ENCODE measurements at places on chromosomes 1 and 21. TPM values are rescaled to one million over a fixed set of nuclear protein-coding genes. Genes with fewer than 3 reads are reported as not detected.

MTARC1 gene
- total RNA-seq = 42.4 TPM

SERTAD4 gene
- 3.2 TPM for total RNA-seq

KRTAP13-2 gene
- total RNA-seq = not detected

ELAPOR1 gene
- total RNA-seq = 1.2 TPM

MAST2 gene
- total RNA-seq = 35.4 TPM

TSPAN1 gene
- total RNA-seq = not detected

DNA sequence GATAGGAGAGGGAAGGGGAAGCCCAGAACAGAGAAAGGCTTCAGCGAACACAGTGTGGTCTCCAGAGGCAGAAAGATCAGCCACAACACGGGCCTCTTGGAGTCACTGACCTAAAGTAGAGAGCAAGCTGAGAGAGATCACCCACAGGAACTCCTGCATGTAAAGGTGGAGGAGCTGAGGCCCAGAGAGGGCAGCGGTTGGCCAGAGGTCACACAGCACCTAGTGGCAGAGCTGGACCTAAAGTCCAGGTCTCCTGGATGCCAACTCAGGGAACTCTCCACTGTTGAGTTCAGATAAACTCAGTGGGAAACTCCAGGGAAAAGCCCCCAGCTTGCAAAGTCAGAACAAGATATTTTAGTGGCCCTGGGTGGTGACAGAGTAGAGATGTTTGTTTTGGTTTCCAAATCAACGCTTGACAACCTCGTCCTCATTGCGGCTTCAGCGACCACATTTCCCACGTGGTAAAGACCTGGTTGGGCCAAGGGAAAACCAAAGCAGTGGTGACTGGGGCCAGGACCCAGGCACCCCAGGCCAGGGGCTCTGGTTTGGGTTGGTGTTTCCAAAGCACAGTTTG, 4.6 kb downstream of the IFFO2 start:
- H3K4me3 ChIP-seq = no peak overlapping the region
- H3K27ac ChIP-seq = no peak overlapping the region
- no peak for DNase-seq
- H3K36me3 ChIP-seq = no peaks in the 10 kb centered on the region
- H3K27me3 ChIP-seq = peaks cover 18% of the 10 kb centered on the region

GRCh38 chr21:46097336-46098293, at the start of gene COL6A2:
Gene COL6A2 (plus strand): TSS chr21:46098112.
- no peaks in the 10 kb centered on the region for H3K4me1 ChIP-seq
- H3K36me3 ChIP-seq = no peaks in the 10 kb centered on the region
- H3K27ac ChIP-seq = no peak within 1 kb of the TSS

DNA sequence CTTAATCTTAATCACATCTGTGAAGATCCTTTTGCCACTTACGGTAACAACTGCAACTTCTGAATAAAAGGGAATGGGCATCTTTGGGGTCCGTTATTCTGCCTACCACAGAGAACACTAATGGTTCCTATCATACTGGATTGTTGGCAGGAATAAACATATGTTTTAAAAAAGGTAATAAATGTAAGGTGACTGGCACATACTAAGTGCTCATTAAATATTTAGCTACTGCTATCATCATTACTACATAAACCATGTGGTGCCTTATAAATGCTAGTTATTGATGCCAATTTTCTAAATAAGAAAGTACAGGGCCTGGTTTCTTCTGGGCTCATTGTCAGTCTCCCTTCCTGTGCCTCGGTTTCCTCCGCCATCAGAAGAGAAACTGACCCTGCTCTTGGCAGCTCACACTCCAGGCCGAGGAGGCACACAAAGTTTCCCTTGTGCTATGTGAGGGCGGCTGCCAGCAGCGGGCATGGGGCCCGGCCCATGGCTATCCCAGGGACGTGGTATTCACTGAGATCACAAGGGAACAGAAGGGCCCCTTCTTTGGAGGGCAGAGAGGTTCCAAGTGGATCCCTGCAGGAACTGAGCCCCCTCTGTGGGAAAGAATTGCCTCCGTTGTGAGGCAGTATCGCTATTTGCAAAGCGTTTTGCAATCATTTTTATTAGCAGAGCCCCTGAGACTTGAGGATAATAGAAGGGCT, 26.2 kb downstream of the NAV1 start:
- no peak overlapping the region for H3K4me3 ChIP-seq
- H3K27ac ChIP-seq = no peak overlapping the region
- no peaks in the 10 kb centered on the region for H3K27me3 ChIP-seq
- DNase-seq = no peak

GRCh38 chr1:8407652-8408051, 89.7 kb downstream of the SLC45A1 start:
- H3K27me3 ChIP-seq = no peaks in the 10 kb centered on the region
- peaks cover 47% of the 10 kb centered on the region for H3K4me1 ChIP-seq
- H3K36me3 ChIP-seq = 0 out of 2 replicates have a peak, but pooled peaks cover 4% of the 10 kb centered on the region
- H3K27ac ChIP-seq = 0 out of 2 replicates have a peak overlapping the region, but pooled peaks have one; percentile 1

- H3K4me1 ChIP-seq = peaks cover 12% of the 10 kb centered on the region
- DNase-seq = no peak
- no peaks in the 10 kb centered on the region for H3K36me3 ChIP-seq
- H3K27me3 ChIP-seq = no peaks in the 10 kb centered on the region
These were observed 45.4 kb upstream of the SELENON start for GRCh38 chr1:25754470-25755181.

GRCh38 chr21:41219498-41220207, 51.7 kb downstream of the BACE2 start:
- H3K27me3 ChIP-seq = no peaks in the 10 kb centered on the region
- H3K4me1 ChIP-seq = no peaks in the 10 kb centered on the region
- H3K36me3 ChIP-seq = no peaks in the 10 kb centered on the region
- no peak overlapping the region for H3K4me3 ChIP-seq
- H3K27ac ChIP-seq = no peak overlapping the region
- no peak for DNase-seq

DNA sequence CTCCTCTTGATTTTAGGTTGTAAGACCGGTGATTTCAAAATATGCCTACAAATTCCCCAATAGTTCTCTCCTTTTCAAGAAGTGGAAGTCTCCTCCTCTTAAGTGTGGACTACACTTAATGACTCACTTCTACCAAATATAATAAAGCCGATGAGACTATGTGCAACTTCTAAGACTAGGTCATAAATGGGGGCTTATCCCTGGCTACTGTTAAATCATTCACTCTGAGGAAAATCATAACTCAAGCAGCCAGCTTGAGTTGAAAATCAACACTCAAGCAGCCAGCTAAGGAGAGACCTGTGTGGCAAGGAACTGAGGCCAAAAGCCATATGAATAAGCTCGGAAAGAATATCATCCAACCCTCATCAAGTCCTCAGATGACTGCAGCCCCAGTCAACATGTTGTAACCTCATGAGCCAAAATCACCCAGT, 49.6 kb upstream of the PSMG1 start:
- no peak overlapping the region for H3K4me3 ChIP-seq
- DNase-seq = no peak
- no peak overlapping the region for H3K27ac ChIP-seq

DNA sequence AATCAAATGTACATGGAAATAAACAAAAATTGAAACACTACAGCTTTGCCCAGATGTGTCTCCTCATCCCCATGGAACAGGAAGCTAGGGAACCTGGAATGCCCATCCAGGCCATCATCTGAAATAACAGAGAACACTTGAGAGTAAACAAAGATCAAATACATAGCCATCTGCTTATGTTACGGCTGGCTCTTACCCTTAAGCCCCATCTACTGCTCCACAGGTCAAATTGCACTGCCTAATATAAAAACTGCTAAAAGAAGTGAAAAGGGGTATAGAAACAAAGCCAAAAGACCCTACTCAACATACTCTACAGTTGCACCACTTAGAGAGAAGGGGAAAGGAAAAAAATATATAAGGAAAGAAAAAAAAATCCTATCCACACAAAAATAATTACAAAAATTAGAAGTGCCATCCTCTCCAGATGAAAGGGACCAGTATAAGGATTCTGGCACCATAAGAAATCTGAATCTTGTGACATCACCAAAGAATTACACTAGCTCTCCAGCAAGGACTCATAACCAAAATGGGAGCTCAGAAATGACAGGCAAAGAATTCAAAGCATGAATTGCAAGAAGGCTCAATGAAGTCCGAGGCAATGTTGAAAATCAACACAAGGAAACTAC, 26.9 kb downstream of the OR6Y1 start:
- no peaks in the 10 kb centered on the region for H3K36me3 ChIP-seq
- no peaks in the 10 kb centered on the region for H3K27me3 ChIP-seq
- no peaks in the 10 kb centered on the region for H3K4me1 ChIP-seq
- no peak overlapping the region for H3K4me3 ChIP-seq
- DNase-seq = no peak

GRCh38 chr1:9093581-9093980, 24.1 kb upstream of the SLC2A5 start:
- H3K36me3 ChIP-seq = no peaks in the 10 kb centered on the region
- H3K27me3 ChIP-seq = no peaks in the 10 kb centered on the region
- no peak overlapping the region for H3K4me3 ChIP-seq
- DNase-seq = no peak

DNA sequence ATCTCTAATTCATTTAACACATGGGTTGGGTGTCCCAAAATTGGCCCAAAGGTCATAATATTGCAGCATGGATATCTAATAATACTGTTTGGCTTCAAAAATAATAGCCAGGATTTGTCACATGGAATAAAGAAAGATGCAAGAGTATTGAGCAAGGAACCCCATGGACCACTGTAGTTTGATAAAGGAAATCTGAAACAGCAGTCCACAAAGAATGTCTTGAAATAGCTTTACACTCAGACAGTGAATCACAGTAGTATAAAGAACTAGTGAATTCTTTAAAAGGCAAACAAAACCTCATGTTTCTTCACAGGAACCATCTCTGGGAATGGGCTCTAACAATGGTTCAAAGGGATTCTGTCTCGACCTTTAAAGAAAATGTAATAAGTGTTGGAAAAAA, 576.1 kb upstream of the ZRANB2 start:
- H3K36me3 ChIP-seq = no peaks in the 10 kb centered on the region
- no peak for DNase-seq
- H3K4me3 ChIP-seq = no peak overlapping the region

- no peak overlapping the region for H3K4me3 ChIP-seq
- H3K27ac ChIP-seq = no peak overlapping the region
- no peak for DNase-seq
- H3K4me1 ChIP-seq = no peaks in the 10 kb centered on the region
- H3K36me3 ChIP-seq = no peaks in the 10 kb centered on the region
These were observed 1372.9 kb upstream of the ADGRL2 start for GRCh38 chr1:80427881-80428280.

GRCh38 chr1:246651012-246651695, 73.1 kb upstream of the SCCPDH start:
- peaks cover 4% of the 10 kb centered on the region for H3K4me1 ChIP-seq
- no peak for DNase-seq
- H3K4me3 ChIP-seq = no peak overlapping the region
- H3K36me3 ChIP-seq = no peaks in the 10 kb centered on the region

- H3K27me3 ChIP-seq = no peaks in the 10 kb centered on the region
- DNase-seq = no peak
- no peaks in the 10 kb centered on the region for H3K36me3 ChIP-seq
- H3K4me1 ChIP-seq = peaks cover 20% of the 10 kb centered on the region
- peak overlapping the region; percentile 44 for H3K4me3 ChIP-seq
- no peak overlapping the region for H3K27ac ChIP-seq
These were observed 48.0 kb upstream of the ACOT11 start for GRCh38 chr1:54500107-54500431.

DNA sequence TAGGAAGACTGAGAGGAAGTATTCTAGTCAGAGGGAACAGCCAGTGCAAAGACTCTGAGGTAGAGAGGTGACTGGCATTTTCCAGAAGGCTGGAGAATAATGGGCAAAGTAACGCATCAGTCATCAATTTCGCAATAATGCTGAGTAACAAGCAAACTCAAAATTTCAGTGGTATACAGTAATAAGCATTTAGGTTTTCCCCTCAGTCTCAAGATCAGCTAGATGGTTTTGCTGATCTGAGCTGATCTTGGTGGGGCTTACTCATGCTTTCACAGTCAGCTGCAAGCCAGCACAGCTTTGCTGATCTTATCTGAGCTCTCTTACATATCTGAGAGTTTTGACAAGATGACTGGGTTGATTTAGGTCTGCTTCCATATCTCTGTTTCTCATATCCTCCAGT, 108.7 kb downstream of the TSEN15 start:
- H3K36me3 ChIP-seq = no peaks in the 10 kb centered on the region
- DNase-seq = no peak
- no peak overlapping the region for H3K27ac ChIP-seq
- no peaks in the 10 kb centered on the region for H3K27me3 ChIP-seq
- peaks cover 3% of the 10 kb centered on the region for H3K4me1 ChIP-seq

- peaks cover 7% of the 10 kb centered on the region for H3K36me3 ChIP-seq
- H3K4me3 ChIP-seq = no peak overlapping the region
- no peak for DNase-seq
These were observed 96.5 kb downstream of the USP25 start for GRCh38 chr21:15826147-15826780.

DNA sequence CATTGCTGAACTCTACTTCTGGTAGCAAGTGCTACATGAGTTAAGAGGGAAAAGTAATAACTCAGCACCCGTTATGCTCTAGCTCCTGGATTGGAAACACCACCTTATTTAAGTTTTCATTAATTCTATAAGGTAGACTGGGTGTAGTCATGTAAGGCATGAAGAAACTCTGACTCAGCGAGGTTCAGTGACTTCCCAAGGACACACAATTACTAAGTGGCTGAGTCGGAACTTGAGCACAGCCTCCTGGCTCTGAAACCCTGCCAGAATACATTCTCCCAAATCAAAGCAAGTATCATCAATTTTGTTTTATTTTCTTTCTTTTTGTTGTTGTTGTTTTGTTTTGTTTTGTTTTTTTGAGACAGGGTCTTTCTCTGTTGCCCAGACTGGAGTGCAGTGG, 29.1 kb upstream of the SCCPDH start:
- H3K36me3 ChIP-seq = no peaks in the 10 kb centered on the region
- H3K27me3 ChIP-seq = no peaks in the 10 kb centered on the region
- no peak overlapping the region for H3K27ac ChIP-seq
- DNase-seq = no peak
- no peak overlapping the region for H3K4me3 ChIP-seq

DNA sequence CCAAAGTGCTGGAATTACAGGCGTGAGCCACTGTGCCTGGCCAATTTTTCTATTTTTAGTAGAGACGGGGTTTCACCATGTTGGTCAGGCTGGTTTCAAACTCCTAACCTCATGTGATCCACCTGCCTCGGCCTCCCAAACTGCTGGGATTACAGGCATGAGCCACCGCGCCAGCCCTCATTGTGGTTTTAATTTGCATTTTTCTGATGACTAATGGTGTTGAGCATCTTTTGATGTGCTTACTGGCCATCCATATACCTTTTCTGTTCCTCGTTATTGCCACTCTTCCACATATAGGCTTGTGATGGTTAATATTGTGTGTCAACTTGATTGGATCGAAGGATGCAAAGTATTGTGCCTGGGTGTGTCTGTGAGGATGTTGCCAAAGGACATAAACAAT, 17.4 kb upstream of the ENAH start:
- H3K36me3 ChIP-seq = no peaks in the 10 kb centered on the region
- no peaks in the 10 kb centered on the region for H3K4me1 ChIP-seq

DNA sequence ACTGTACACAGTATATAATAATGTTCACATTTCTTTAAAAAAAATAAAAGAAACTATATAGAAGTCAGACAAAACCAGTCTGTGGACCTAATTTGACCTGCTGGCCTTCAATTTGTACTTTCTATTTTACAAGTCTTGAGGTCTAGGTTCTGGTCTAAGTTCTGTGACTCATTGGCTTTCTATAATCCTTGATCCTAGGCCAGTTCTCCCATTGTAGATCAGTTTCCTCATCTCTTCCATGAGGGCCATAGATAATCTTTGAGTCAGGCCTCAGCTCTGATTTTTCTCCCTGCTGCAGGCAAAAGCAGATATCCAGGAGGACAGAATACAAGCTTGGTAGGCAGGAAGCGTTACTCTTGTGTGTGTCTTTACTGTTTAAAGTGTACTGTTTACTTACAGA, 603.7 kb upstream of the CAMK1G start:
- DNase-seq = no peak
- no peak overlapping the region for H3K4me3 ChIP-seq
- H3K27me3 ChIP-seq = no peaks in the 10 kb centered on the region
- H3K4me1 ChIP-seq = no peaks in the 10 kb centered on the region
- no peaks in the 10 kb centered on the region for H3K36me3 ChIP-seq
- no peak overlapping the region for H3K27ac ChIP-seq
